Stimulated activated CD4-positive, alpha-beta T cell treated with anti-CD3 and anti-CD28 coated beads, Interleukin-4, amount 100 ng/mL, for 24 hours (primary cell): ENCODE measurements at places on chromosomes 7 and 10.

- peak; percentile 14 for DNase-seq
Measured at GRCh38 chr10:70820976-70821750, 5.4 kb downstream of the SGPL1 start.

DNA sequence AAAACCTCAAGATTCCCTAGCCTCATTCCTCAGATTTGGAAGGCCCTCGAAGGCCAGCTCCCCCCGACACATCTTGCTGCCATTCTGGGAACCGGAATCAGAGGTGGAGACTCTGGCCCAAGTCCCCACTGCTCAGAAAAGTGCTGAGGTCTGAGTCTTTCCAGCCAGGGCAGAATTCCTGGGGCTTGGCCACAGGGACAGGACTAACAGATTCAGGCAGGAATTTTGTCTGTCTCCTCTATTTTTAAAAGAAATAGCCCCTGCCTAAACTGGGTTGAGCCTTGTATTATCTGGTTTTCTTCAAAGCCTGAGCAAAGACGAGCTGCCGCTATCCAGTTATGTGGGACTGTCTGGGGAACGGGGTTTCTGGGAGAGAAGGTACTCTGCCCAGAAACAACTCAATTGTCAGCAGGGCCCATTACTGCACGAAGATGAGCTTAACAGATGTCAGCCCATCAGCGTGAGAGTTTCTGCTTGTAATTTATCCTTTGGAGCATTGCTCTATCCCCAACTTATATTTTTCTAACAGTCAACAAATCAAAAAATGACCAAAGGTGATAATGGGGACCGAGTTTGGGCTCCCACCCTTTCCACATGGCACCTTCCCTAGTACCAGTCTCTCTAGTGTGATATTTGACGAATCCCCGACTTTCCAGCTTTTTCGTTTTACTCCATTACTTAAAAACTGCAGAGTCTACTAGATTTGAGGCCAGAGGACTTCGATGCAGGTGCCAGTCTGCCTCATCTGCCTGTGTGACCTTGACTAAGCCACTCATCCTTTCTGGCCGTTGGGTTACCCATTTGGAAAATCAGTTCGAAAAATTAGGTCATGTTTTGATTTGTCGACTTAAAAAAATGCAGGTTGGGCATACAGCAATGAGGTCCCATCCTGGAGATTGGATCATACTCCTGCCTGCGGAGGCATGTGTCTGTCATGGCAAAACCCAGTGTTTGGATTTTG, 110.9 kb downstream of the WDR11 start:
- DNase-seq, result no peak

DNA sequence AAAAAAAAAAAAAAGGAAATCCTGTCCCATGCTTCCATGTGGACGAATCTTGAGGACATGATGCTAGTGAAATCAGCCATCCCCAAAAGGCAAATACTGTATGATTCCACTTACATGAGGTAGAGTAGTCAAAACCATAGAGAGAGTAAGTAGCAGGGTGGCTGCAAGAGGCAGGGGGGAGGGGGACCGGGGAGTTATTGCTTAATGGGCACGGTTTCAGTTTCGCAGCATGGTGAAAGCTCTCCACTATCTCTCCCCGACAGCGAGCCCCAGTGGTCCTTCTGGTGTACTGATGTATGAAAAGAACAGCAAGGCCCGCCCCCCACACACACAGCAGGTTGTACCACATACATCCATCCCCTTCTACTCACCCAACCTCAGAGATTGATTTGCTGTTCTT, 32.8 kb downstream of the NOD1 start:
- peak; percentile 61 for DNase-seq

DNA sequence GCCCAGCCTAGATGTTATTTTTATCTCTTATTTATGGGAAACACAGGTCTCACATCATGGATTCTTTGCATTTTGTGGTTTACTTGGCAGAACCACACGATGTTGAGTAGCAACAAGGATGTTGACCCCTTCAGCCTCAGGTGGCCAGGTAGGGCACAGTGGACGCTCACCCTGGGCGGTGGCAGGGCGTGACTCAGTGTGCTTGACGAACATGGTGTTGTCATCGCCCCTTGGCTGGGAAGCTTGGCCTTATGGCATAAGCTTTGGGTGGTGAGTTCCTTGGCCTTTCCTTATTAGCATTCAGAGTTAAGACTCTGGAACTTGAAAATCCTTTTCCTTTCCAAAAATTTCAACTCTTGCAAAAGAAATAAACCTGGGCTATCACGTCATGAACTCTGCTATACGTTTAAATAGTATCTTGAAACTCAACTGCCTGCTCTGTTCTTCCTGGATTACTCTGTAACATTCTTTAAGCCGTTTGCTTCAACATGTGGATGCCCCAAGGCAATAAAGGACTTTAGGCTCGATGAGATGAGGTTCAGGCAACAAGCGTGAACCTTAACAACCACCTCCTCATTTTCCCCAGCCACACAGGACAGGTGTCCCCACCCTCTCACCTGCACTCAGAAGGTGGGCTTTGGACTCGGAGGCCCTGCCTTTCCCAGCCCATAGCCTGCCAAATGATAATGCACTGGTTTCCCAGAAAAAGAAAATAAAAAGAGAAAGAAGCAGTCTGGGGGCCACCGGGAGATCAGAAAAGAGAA, 22.5 kb upstream of the ECHDC3 start:
- no peak for DNase-seq

GRCh38 chr10:6774406-6774805, 194.3 kb upstream of the PRKCQ start:
- no peak for DNase-seq

DNA sequence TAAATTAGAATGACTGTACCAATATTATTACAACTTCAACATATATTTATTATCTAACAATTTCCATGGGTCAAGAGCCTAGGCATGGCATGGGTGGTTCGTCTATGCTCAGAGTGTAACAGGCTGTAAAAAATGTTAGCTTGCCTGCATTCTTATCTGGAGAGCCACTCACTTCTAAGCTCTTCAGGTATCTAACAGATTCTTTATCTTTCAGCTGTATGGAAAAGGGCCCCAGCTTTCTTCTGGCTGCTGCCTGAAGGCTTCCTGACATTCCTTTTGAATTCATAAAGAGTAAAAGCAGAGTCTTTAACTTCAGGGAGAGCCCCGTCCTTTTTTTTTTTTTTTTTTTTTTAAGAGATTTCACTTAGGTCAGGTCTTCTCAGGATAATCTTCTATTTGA, 648.8 kb downstream of the NXPH1 start:
- no peak for DNase-seq

- DNase-seq, result peak; percentile 86
Measured at GRCh38 chr10:12195603-12196506, at the start of the genes CDC123 and NUDT5. Gene CDC123, plus strand, starts transcription at chr10:12196188. Its CDS starts 58 bp downstream, at chr10:12196246. Gene NUDT5, minus strand, starts transcription at chr10:12195891. Its CDS starts 9,600 bp downstream, at chr10:12186291.

GRCh38 chr7:141748396-141748795, 10.2 kb downstream of the SSBP1 start:
- no peak for DNase-seq

- DNase-seq, result no peak
Measured at GRCh38 chr7:12028508-12028907, 182.6 kb upstream of the TMEM106B start.

- DNase-seq, result no peak
Measured at GRCh38 chr7:93316730-93317129, 84.6 kb downstream of the VPS50 start.

- no peak for DNase-seq
Measured at GRCh38 chr7:91089382-91089963, 174.8 kb upstream of the FZD1 start.

DNA sequence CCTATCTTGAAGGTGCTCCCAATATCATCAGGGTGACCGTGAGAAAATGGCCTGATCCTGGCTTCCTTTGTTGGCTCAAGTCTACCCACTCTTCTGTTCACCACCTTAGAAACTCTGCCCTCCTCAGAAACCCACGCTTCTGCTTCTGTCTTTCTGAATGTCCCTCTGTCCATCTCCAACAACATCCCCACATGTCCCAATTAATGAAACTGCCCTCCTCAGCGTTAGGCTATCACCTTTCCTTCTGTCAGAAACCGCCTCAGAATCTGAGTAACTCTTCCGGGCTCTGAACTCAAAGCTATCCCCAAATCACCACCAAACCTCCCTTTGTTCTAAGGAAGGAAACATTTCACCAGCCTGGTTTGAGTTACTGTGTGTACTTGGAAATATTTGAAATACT, 315.8 kb upstream of the ZNF32 start:
- DNase-seq, result no peak

DNA sequence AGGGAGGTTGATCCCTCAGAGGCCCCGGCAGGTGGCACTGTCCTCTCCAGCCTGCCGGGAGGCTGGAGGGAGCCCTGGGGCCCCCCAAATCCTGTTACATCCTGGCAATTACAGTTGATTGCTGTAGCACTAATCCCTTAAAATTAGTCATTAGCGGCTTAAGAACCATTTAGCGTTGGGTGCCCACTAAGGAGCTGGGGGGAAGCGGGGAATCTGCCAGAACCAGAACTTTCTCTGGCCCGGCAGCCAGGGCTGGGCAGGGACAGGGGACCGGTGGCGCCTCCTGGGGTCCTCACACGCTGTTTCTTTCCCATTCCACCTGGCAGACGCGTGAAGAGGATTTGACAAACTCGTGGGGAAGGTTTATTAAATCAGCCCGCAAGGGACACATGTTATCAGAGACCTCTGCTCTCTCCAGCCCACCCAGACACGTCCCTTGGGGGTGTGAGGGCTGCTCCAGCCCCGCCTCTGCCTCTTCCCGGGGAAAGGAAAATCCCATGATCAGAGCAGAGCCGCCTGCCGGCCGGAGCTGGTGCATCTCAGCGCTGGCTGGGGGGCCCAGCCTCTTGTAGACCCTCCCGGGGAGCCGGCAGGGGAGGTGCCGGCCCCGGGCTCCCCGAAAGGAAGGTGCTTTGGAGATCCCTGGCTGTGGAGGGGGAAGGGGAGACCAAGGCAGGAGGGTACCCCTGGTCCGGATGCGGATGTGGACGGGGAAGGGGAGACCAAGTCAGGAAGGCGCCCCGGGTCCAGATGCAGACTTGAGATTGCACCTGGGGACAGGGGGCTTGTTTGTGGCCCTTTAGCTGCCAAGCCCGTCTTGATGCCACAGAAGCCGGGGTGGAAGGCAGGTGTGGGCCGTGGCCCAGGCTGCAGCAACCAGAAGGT, 142.7 kb downstream of the ELFN1 start:
- no peak for DNase-seq

DNA sequence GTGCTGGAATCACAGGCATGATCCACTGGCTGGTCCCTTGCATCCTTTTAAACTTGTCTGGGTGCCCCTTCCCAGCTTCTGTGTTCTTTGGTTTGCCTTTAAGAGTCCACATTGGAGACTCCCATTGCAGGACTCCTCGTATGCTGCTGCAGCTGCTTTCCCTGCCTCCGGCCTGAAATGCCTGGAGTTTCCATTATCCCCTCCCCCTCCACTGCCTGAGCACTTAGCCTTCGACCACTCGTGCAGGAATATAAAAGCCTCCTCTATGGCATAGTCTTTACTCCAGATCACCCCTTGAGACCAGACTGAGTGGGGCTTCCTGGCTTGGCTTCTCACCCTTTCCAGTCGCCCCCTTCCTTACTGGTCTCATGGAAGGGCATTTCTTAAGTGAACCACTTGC, 80.2 kb downstream of the RHOBTB1 start:
- DNase-seq, result no peak

- no peak for DNase-seq
Measured at GRCh38 chr10:78433766-78434535, 400.3 kb downstream of the RPS24 start.

- peak; percentile 63 for DNase-seq
Measured at GRCh38 chr7:102415685-102416225, 17.6 kb upstream of the ORAI2 start.

- DNase-seq, result peak; percentile 43
Measured at GRCh38 chr7:24573554-24574338, 494 bp downstream of the PALS2 start.

- no peak for DNase-seq
Measured at GRCh38 chr7:81003326-81003725, 84.5 kb upstream of the SEMA3C start.

DNA sequence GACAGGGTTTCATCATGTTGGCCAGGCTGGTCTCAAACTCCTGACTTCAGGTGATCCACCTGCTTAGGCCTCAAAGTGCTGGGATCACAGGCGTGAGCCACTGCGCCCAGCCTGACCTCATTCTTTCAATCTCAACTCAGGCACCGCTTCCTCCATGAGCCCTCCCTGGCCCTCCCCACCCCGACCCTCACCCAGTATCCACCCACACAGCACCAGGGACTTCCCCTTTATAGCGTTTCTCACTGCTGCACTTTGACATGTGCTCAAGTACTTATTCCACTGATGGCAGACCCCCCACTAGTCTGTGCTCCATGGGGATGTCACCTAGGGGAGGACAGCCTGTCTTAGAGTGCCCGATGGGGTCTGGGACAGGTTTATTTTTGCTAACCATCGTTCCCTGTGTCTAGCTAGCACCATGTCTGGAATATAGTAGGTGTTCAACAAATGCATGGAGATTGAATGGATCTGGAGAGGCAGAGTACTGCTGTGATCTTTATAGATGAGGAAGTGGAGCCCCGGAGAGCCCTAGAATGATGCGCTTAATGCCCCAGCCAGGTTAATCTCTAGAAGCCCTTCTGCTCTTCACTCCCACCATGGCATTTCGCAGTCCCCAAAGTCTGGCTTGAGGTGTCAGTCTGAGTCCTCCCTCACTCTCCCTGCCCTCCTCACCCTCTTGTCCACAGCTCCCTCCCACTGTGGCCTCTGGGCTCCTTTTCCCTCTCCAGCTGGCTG, 258.8 kb downstream of the RPS24 start:
- DNase-seq, result no peak

DNA sequence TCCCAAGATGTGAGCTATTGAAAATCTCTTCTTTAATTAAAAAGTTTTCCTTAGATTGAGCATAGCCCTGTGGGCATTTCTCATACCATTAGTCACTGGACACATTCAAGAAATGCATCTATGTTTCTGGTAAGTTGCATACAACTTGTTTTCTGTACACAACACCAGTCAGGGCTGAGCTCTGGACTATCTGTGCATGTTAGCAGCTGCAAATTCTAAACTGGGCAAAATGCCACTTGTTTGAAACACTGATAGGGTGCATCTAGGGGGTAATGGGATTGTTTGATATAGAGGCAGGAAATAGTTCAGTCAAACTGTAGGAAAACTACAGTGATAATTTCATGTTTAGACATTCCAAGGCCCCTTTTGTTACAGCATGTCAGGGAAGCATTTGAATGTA, 145.6 kb upstream of the NPY start:
- no peak for DNase-seq

GRCh38 chr10:11115337-11115736, 97.7 kb downstream of the CELF2 start:
- no peak for DNase-seq

- DNase-seq, result no peak
Measured at GRCh38 chr10:70874061-70874460, 14.3 kb downstream of the PCBD1 start.

- DNase-seq, result no peak
Measured at GRCh38 chr7:92762851-92763250, 73.5 kb downstream of the CDK6 start.

GRCh38 chr10:132526676-132527075, 10.9 kb upstream of the INPP5A start:
- DNase-seq, result no peak

- no peak for DNase-seq
Measured at GRCh38 chr7:51308265-51308664, 8.3 kb downstream of the COBL start.

- DNase-seq, result no peak
Measured at GRCh38 chr10:131211559-131211958, 100.0 kb downstream of the TCERG1L start.
